Stimulated activated CD8-positive, alpha-beta memory T cell treated with anti-CD3 and anti-CD28 coated beads, Interleukin-15, amount 100 ng/mL, for 24 hours (primary cell): ENCODE measurements at places on chromosomes 7 and 10.
A peak's percentile ranks its signal among the peaks of the same experiment; 100 is the strongest.

DNA sequence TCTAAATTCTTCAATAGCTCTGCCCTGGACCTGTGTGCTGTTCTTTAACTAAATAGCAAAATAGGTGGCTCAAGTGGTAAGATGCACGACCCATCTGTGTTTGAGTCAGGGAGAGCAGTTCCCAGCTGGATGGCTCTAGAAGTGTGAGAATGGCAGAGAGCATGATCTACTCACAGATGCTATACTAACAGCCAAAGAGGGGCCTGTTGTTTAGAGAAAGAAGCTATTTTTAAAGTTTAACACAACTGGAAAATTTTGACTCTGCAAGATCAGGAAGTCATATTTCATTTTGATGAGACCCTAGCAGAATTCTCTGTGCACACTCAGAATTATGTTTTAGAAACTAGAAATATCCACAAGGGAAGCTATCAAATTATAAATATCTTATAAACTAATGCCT is 87.4 kb upstream of the PIP4K2A start:
- no peak for DNase-seq

GRCh38 chr10:14534152-14534551 is 203.4 kb upstream of the FRMD4A start:
- no peak for DNase-seq

GRCh38 chr10:22183771-22184461 is 33.9 kb downstream of the EBLN1 start:
- DNase-seq, result no peak

GRCh38 chr10:70913191-70913892 is 25.0 kb upstream of the PCBD1 start:
- DNase-seq, result no peak

- no peak for DNase-seq
These were observed 377.7 kb upstream of the FZD8 start for GRCh38 chr10:36019749-36020148.

DNA sequence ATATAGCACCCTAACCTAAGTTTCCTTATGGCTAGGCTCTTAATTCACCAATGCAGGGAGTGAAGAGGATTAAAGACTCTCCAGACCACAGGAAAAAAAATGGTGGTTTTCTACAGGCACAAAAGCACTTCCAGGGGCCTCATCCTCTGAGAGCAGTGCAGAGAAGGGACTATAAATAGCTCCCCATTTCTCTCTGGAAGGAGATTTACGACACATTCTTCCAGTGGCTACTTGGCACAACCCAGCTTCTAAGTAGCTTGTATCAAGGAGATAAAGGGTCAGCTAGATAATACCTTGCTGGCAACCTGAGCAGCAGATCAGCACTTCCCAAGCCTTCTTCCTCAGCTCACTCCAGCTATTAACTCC is 73.5 kb downstream of the CRPPA start:
- DNase-seq, result no peak

DNA sequence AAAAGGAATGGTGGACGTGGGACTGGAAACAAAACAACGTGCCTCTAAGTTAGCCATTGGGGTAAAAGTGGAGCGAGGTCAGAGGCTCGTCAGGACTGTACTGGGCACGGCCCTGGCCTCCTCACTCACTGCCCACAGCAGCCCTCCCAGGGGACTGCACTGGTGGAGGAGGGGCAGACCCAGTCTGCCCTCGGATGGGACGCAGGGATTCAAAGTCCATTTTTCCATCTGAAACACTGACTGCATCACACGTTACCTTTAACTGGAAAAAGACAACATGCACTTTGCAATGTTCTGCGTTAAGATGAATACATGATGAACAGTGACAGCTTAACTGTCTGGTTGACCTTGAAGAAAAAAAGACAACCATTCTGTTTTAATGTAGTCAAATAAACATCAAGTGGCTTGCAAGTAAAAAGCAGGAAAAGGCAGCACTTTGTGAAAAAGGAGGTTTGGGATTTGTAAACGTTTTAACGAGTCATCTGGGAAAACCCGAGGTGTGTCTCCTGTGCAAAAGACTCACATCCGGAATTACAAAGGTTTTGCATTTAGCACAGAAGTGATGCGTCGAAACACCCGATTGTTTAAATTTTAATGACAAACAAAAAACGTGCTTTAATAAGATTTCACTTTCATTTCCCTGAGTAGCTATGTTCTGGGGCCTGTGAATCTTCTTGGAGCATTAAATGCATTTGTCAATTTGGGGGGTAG is 18.8 kb downstream of the KLF6 start:
- no peak for DNase-seq

DNA sequence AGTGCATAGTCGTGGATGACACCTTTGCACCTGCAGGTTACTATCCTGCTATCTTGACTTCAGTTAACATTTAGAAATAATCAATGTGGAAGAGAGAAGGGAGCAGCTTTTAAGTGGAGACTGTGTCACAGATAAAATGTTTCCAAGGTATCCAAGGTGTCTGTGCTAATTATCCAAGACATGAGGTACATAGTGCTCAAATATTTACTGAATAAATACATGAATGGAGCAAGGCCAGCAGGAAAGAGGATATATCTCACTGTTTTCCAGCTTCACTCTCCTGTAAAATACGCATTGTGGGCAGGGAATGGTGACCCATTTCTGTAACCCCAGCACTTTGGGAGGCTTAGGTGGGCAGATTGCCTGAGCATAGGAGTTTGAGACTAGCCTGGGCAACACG is 552.4 kb downstream of the PHTF2 start:
- DNase-seq, result no peak

DNA sequence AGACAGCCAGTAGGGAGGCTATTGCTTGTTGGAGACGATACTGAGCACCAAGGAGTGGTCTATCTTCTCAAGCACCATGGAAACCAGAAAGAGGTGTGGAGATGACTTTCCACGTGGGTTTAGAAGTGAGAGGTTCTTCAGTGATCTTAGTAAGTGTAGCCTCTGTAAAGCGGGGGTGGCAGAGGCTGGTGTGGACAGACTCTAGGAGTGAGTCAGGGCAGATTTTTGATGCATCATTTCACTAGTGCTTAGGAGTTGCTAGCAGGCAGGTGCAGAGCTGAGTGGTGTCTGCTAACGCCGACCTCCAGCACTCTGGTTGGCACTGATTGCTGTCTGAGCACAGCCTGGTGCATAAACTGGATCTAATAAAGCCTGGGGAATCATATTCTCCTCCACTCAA is 78.4 kb upstream of the ADO start:
- DNase-seq, result peak; percentile 17

DNA sequence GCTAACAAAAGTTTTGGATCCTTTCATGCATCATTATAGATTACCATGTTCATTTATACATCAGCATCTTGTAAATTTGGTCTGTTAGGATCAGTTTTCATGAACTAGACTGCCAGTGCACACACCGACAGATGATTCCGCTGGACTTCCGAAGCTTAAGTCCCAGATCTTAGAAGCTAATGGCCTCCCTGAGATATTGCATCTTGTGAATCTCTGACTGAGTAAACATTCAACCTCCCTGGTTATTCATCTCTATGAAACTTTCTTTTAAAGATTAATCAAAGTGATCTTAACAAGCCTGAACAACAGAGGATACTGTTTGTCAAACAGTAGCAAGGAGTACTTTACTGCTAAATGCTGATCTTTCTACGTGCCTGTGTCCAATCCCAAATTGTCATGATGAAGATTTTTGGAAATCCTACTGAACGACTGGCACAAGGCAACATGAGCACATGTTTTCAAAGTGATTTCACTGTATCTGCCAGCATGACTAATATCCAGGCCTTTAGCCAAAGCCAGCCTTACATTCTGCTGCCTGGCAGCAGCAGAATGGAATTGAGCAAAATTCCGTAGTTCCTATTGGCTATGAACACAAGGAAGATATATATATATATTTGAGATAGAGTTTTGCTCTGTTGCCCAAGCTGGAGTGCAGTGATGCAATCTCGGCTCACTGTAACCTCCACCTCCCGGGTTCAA is 91.3 kb upstream of the ANK3 start:
- DNase-seq, result no peak

- no peak for DNase-seq
These were observed 514.3 kb downstream of the KCNMA1 start for GRCh38 chr10:77123330-77123729.

DNA sequence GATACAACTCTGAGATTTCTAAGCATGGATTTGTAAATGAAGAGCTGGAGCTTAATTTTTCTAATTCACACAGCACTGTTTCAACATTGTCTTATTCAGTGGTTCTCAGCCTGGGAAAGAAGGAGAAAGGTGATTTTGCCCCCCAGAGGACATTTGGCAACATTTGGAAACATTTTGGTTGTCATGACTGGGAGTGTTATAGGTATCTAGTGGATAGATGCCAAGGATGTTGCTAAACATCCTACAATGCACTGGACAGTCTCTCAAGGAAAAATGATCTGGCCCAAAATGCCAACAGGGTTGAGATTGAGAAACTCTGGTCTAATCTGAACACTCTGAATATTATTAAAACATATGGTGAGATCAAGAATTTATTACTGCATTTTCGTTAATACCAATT is 3.8 kb upstream of the CAV2 start:
- no peak for DNase-seq

DNA sequence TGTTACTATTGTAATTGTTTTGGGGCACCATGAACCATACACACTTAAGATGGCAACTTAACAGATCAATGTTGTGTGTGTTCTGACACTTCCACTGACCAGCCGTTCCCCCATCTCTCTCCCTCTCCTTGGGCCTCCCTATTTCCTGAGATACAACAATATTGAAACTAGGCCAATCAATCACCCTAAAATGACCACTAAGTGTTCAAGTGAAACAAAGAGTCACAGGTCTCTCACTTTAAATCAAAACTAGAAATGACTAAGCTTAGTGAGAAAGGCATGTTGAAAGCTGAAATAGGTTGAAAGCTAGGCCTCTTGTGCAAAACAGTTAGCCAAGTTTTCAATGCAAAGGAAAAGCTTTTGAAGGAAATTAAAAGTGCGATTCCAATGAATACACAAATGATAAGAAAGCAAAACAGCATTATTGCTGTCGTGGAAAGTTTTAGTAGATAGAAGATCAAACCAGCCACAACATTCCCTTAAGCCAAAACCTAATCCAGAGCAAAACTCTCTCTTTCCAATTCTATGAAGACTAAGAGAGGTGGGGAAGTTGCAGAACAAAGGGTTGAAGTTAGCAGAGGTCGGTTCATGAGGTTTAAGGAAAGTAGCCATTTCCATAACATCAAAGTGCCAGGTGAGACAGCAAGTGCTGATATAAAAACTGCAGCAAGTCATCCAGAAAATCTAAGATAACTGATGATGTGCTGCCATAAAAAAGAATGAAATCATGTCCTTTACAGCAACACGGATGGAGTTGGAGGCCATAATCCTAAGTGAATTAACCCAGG is 90.6 kb downstream of the MTPN start:
- DNase-seq, result no peak

- DNase-seq, result no peak
These were observed 155.9 kb downstream of the CTTNBP2 start for GRCh38 chr7:117717357-117717756.

- no peak for DNase-seq
These were observed 41.3 kb upstream of the HPSE2 start for GRCh38 chr10:99276848-99277486.

DNA sequence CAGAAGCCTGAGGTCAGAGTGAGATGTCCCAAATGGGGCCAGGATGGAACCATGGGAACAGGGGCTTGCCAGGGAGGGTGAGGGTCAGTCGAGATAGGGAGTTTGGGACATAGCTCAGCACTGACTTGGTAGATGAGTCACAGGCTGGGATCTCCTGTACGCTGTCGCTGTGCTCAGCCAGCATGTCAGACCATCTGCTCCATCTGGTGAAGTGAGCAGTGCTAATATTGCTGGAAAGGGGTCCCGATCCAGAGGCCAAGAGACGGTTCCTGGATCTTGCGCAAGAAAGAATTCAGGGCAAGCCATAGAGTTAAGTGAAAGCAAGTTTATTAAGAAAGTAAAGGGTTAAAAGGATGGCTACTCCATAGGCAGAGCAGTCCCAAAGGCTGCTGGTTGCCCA is 505.6 kb downstream of the GALNT17 start:
- DNase-seq, result no peak

DNA sequence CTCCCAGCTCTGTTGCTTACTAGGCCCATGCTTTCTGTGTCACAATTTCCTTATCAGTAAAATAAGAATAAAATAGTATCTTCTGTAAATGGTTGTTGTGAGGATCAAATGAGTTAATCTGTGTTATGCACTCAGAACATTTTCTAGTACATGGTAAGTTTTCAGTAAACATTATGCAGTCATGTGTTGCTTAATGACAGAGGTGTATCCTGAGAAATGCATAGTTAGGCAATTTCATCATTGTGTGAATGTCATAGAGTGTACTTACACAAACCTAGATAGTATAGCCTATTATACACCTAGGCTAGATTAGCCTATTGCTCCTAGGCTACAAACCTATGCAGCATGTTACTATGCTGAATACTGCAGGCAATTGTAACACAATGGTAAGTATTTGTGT is 4.4 kb downstream of the PTTG1IP2 start:
- DNase-seq, result no peak

- no peak for DNase-seq
These were observed 43.8 kb downstream of the FZD9 start for GRCh38 chr7:73477376-73477775.

- no peak for DNase-seq
These were observed 11.7 kb downstream of the ATP6V1F start for GRCh38 chr7:128874140-128875031.

- DNase-seq, result no peak
These were observed 4.2 kb downstream of the EPHB4 start for GRCh38 chr7:100823140-100823525.

DNA sequence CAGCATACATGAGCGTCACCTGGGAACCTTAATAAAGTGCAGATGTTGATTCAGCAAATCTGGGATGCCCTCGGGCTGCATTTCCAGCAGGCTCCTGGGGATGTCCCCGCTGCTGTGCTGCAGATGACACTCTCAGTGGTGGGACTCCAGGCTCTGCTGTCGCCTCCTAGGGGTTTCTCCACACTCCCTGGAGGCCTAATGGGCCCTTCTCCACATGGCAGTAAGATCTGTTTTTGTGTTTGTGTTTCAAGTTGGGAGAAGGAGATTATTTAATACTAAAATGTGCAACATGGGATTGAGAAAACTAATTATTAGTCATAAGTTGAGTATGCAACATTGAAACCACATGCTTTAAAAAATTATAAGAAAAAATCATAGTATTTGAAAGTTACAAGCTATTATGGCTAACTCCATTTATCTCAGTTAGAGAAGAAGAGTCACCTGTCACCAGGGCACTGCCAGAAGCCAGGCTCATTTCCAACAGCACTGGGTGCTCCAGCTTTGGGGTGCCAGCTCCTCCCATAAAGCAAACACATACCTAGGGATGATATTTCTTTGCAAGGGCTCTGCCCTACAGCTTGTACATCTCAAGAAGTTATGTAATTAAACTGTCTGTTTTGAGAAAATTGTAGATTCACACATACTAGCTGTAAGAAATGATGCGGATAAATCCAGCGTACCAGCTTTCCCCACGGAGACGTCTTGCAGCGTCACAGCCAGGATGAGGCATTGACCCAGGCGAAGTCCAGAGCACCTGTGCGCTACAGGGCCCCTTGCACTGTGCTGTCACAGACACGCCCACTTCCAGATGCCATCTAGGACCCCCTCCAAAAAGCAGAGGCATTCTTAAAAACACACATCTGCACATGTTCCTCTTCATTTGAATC is 106.4 kb downstream of the EGFR start:
- no peak for DNase-seq

GRCh38 chr7:45203936-45204445 is 46.4 kb downstream of the RAMP3 start:
- no peak for DNase-seq
